Anterior cingulate cortex (tissue), 58 donors: ENCODE measurements at places on chromosomes 2 and 18.
A peak's percentile ranks its signal among the peaks of the same experiment; 100 is the strongest.

DNA sequence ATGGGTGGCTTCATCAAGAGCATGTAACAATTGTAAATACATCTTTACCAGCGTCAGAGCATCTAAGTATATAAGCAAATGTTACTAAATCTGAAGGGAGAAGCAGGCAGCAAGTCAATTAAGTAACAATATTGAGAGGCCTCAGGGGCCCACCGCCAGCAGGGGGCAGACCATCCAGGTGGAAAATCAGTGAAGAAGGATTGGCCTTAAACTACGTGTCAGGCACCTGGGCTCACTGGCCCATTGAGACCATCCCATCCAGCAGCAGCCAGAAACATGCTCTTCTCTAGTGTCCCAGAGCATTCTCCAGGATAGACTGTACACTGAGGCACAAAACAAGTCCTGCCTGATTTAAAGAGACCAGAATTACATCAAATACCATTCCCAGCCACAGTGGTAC lies 96.2 kb upstream of the SNTG2 start:
- DNase-seq = no peak

GRCh38 chr18:32310774-32311173 lies 120.9 kb downstream of the MEP1B start:
- no peak for DNase-seq

DNA sequence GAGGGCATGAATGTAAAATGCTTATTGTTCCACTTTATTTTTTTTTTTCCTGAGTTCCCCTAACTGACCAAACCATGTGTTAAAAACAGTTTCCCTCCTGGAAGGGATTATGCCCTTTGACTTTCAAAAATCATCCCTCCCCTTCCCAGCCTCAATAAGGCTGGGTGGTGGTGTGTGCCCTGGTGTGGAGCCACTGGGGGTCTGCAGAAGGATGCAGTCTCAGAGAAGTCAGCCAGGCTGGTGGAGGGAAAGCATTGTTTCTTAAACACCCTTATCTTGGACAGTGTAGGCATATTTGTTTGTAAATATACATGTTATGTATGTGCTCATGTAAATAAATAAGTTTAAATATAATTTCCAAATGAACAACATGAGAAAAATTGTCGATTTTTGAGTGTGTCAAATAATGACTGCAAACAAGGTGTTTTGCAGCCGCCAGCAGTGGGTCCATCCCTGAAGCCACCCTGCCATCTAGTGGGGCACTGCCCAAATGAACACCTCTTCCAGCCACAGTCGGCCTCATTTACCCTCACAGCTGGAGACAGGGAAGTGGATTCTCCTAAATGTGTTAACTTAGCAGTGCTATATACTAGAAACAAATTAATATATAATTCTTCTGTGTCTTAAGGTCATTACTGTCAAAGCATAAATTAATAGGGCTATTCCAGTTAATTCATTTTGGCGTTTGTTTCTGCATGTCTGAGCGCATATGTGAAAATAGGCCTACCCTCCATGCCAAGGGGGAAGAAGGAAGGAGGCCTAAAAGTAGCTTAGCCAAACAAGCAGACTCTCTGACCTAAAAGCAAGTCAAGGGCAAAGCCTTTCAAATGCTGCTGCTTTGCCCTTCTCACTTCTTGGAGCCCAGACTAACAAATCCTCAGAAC lies 209.6 kb upstream of the PIK3C3 start:
- peak; percentile 23 for DNase-seq

DNA sequence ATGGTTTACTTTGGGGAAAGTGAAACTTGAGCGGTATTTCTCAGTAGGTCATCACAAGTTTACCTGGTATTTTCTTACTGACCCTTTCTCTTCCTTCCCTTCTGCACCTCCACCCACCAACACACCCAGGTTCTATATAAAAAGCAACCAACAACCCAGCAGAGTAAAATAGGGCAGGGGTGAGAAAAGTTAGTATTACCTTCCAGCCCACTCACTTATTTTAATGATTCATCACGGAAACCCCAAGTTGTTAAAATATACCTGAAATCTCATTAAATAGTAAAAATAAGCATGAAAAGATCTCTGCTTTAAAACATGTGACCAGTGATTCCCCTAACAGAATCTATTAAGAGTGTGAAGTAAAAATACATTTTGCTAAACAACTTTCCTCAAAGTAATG lies 306.1 kb downstream of the ZEB2 start:
- no peak for DNase-seq

- DNase-seq = no peak
These were observed 992.3 kb upstream of the FANCL start for GRCh38 chr2:59233448-59233847.

- DNase-seq = no peak
These were observed 54.8 kb upstream of the TUBA3E start for GRCh38 chr2:130252880-130253645.

DNA sequence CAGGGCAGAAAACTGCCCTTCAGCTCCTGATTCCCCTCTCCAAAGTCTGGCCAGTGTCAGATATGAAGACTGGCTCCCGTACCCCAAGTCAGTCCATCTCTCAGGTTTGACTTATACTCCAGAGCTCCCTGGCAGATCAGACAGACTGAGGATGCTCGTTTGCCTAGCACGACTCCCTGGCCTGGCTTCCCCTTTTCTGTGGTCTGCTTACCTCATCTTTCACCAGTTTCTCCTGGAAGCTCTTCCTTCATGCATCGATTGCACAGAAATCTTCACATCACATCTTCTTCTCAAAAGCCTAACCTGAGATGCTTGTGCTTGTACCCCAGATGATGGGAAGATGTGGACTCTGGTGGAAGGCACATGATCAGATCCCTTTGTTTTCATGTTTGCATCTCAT lies 387.9 kb upstream of the POU3F3 start:
- DNase-seq = no peak

DNA sequence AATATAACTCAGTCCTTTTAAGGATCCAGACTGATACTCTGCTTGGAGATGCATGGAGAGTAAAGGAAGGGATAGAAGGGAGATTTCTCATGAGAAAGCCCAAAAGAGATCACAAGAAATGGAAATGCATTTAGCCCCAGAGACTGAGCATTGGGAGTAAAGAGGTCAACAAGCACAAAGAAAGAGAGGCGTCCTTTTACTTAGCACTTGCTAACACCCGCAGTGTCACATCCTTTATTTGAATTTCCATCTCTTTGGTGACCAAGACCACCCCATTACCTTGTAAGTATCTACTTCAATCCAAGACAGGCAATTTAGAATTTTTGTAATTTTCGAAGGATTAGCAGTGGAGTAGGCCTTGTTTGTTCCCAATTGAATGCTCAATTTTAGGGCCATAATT lies 111.8 kb upstream of the DCC start:
- DNase-seq = no peak

DNA sequence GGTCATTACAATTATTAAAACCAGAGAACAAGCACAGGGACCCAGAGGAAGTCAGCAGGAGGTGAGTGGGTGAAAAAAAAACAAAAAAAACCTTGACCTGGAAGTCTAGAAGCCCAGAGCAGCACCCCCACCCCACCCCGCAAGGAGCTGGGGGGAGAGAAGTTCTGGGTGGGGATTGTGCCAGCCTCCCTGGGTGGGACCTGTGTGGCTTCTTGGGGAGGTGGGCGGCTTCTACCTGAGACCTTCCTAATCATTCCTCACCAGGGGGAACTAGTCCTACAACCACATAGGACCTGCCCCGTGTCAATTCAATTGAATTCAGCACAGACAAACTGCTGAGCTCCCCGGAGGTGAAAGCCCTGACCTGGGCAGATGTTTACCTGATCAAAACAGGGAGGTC lies 17.3 kb downstream of the EVA1A start:
- no peak for DNase-seq

- no peak for DNase-seq
These were observed 746.6 kb downstream of the CBLN2 start for GRCh38 chr18:71797554-71797953.

DNA sequence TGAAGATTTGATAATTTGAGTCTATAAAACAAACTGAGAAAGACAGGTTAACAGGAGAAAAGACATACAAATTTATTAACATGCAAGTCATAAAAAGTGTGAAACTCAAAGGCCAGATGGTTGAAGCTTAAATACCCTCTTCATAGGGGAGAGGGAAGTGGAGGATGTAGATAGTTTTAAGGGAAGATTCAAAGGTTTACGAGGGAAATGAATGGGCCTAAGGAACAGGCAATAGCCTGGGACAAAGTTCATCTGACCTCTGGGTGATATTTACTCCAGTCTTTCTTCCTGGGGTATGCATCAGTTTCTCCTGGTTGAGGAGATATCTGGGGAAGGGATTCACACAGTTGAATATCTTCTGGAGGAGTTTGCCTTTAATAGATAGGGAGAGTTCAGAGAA lies 215.0 kb upstream of the SP5 start:
- no peak for DNase-seq

DNA sequence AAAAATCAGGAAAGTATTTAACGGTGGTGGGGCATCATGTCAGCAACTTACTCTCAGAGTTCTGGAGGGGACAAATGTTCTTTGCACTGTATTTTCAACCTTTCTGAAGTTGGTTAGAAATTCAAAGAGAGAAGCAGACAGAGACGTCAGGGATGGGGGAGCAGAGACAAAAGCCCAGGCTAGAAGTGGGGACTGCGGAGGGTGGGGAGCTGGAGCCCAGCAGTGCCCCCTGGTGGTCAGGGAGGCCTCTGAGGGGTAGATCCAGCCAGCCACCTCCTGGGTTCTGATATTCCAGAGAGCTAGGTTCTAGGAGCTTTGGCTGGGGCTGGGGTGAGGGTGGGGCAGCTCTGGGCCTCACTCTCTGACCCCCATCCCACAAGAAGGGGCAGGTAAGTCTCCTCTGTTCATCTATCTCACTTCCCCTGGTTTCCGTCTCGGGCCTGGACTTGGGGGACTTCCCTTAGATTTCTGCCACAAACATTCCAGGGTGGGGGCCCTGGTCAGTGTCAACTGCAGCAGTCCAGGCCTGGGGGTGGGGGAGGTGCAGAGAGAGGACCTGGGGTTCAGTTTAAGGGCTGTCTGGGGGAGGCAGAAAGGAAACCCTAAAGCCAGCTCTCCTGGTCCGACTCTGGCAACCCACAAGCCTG lies 8.9 kb downstream of the TNS1 start:
- peak; percentile 33 for DNase-seq

- DNase-seq = no peak
These were observed 39.6 kb downstream of the EMX1 start for GRCh38 chr2:72956936-72957335.
